ENCODE measurements at places on chromosomes 4 and X. TPM values are rescaled to one million over a fixed set of nuclear protein-coding genes. Genes with fewer than 3 reads are reported as not detected.
A peak's percentile ranks its signal among the peaks of the same experiment; 100 is the strongest.

DNA sequence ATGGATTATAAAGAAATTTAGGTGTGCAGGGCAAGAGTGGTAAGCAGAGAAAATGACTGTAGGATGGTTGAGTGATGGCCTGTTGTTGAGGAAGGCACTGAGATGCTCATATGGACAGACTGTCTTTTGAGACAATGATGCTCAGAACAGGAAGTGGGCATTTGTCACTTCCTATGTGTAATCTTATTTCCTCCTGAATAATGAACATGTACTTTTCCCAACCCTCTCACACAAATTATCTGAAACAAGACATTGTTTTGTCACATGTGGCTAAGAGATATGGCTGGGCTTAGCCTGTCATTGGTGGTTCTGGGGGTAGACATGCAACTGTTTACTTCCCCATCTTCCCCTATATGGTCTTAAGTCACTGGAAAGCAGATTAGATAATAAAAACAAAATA is 240.5 kb downstream of the CFAP47 start:
- DNase-seq = no peak

DNA sequence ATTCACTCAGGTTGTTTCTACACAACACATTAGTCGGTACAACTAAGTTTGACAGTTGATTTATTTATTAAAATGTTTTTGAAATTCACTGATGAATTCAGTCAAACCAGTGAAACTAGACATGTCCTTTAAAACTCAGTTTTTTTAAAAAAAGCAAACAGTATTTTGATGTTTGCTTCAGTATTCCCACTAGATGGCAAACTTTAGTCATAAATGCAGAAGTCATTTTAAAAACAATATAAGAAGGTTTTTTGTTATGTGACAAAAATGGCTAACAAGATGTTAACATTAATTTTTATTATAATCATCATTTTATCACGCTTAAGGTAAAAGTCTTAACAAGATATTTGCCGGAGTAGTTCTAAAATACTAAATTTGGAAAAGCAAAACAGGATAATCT is 1337.8 kb upstream of the DIAPH2 start:
- DNase-seq = no peak

SYN1 gene
- total RNA-seq = 0.14 TPM

CC2D2A gene
- total RNA-seq = 13.5 TPM

DNA sequence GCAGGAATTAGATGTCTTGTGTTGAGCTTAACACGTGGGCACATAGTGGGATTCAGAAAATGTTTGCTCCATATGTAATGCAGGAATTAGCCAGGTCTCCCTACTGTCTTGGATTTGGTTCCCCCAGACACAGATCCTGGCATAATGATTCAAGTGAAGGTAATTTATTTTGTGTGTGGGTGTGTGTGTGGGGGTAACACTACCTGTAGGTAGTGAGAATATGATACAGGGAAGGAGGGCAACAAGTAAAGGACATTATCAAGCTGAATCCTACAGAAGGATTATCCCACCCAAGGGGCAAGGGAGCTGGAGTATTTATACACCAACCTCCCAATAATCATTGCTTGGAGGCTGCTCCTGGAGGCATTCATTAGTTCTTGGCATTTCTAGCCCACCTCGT is 101.4 kb downstream of the NHS start:
- no peak for DNase-seq

UCHL1 gene
- 61.5 TPM for total RNA-seq

DNA sequence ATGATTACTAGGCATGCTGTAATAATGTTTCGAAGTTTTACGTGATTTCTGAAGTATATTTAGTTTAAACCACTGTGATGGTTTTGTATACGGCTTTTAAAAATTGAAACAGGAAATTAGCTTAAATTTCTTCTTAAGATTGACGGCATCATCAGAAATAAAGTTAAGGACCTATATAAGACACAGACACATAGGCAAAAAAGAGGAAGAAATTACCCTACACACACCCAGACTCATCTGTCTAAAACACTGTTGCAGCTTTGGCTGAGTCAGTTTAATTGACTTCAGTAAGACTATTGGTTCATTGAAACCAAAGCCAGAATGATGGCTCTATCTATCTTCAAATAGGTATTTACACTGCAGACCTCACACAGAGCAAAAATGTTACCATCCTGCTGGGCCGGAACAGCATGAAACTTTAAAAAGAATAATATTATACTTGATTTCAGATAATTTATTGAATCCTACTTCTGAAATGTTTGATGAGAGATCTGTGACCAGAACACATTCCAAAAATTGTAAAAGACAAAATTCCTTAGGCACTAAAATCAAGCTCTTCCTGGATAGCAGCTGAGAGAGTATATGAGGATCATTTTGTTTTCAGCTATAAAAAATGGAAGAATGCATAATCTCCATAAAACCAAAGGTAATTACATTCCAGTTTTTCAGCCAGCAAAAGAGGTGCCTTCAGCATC is 4.5 kb downstream of the HHIP start:
- no peak for DNase-seq

- DNase-seq = peak; percentile 58
Measured at GRCh38 chrX:76427560-76428242, at the start of gene MAGEE1. Gene MAGEE1 (plus strand): TSS chrX:76427710. CDS start chrX:76427931, 221 bp downstream.

DNA sequence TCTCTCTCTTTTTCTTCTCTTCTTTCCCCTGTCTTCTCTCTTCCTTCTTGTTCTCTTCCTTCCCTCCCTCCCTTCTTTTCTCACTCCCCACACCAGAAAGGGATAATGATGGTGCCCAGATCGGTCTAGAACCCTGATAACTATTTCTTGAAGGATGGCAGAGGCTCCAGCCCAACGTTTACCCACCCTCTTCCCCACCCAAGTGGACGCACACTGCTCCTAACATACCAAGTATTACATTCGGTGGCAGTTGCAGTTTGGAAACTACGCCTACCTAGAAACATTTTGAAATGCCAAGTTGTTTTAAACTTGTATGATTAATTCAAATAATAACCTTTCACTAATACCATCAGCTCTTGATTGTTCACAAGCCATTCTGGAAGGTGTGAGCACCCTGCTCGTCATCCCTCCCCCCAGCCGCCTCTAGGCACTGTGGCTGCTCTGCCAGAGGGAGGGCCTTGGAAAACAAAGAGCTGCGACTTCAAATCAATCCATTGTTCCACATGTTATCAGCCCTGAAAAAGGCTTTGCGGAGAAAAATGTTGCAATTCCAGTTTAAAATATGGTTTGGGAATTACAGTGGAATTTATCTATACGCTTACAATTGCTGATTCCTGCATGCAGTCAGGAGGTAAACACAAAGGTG is 1017.5 kb upstream of the TENM3 start:
- DNase-seq = no peak

DNA sequence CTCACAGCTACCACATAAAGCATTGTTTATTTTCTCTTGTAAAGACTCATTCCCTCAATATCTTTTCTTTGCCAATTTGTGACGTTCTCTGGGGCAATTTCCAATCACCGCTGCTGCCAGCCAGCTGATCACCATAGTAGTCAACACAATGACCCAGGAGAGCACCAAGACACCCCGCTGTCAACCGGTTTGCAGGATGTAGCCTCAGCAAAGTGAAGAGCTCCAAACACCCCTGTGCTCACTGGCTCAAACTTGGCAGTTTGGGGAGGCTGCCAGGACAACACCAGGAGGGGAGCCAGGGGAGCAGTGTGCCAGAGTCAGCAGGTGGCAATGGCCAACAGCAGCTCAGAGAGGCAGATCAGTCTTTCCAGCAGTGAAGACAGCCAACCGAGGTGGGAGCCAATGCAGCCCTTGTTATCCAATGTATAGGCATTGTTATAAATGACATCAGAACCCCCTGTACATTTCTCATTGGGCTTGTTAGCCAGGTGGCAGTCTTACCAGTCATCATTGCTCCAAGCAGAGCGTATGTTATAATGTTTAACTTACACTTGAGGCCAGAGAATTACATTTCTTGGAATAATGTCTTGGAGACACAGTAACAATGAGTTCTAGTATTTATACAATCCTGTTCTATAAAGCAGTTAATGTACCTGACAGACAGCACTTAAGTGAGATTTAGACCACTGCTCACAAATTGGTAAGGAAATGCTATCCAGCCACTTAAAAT is 274.9 kb upstream of the GK2 start:
- DNase-seq = peak; percentile 7

TCEAL2 gene
- total RNA-seq = 37.0 TPM

NPNT gene
- total RNA-seq = 53.0 TPM

DNA sequence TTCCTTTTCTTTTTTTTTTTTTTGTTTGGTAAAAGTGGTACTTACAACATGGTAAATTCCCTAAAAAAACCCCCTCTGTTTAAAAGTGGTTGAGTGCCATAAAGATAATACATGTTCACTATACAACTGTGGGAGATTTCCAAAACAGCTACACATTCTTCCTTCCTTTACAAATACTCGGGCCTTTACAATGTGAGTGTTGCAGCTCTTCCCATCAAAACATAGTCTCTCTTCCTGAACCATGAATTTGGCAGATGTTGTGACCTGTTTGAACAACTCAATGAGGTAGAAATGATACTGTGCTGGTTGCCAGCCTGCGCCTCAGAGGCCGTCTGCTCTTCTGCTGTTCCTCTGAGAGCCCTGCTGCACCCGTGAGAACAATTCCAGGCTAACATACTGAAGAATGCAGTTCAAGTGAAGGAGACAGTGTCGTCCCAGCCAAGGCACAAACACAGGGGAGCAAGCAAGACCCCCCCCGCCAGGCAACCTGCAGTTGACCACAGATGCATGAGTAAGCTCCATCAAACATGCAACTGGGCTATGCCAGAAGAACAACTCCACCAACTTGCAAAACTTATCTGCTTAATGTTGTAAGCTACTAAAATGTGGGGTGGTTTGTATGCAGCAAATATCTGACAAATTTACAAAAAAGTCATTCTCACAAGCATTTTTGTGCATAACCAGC is 645.0 kb downstream of the PCDH7 start:
- DNase-seq = no peak

DNA sequence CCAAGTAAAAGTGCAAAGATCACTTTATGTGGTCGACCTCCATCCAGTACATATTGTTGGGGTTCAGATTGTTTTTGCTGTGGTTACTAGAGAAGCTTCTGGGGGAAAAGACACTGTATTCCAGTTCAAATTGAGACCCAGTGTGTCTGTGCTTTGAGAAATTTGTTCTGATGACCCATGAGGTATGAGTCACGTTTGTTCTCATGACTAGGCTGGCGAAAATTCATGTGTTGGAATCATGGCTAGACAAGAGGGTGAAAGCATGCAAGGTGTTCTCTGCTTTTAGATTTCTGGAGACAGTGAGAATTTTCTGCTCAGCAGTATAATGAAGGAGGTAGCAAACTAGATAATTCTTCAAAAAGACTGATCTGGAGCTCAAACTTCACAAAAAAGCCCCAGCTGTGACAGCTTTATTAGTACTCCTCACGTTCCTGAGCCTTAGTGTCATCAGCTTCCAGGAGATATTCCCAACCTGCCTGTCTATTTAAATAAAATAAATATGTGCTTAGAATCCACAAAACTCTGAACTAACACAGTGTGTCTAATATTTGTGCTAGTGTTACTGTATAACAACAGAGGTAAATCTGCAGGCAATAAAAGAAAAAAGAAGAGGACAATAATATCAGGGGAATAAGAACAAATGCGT is 24.4 kb upstream of the FAM47B start:
- no peak for DNase-seq

NRK gene
- total RNA-seq = 4.9 TPM

NKAP gene
- 12.0 TPM for total RNA-seq

DNA sequence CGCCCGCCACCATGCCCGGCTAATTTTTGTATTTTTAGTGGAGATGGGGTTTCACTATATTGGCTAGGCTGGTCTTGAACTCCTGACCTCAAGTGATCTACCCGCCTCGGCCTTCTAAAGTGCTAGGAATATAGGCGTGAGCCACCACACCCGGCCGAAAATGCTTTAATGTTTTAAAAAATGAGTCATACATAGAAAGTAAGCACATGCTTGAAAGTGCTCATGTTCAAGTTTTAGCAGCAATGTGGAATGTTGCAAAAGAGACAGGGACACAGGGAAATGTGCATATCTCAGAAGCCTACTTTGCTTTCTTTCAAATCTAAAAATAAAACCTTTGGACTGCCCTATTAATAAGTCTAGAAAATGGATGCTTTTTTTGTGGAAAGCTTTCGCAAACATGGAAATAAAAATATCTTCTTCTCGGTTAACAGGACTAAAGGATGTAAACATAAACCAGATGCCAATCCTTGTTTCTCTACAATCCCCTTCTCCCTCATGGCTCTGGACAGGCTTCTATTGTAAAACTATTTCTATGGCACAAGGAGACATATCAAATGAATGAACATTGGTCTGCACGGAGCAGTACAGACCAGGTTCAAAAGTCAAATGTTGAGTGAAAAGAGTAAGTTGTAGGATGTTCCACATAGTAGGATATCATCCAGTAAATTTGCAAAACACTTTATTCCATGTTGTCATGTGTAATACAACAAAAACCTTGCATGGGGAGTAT is 15.0 kb downstream of the MECP2 start:
- no peak for DNase-seq

DNA sequence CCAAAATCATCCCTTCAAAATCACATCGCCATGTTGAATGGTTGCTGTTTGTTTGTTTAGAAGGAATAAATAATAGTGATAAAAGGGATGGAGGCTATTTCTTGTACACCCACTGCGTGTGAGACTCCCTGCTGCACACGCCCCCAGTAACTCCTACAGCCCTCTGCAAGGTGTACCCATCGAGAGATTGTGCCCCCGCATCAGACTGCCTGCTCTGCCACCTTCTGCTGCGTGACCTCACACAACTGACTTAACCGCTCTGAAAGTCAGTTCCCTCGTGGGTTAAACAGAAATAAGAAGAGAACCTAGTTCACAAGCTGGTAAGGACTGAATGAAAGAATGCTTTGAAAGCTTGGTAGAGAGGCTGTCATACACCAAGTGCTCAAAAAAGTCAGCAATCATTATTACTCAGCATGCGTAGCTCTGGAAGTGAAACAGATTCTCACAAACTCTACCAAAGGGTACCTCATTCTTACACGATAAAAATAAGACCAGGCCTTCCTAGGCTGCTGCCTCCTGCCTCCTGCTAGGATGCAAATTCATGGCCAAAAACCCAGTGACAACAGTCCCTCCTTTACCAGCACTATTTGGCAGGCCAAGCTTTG is 147.1 kb downstream of the CPEB2 start:
- no peak for DNase-seq

ASB11 gene
- total RNA-seq = not detected

MAGEA11 gene
- total RNA-seq = 5.6 TPM

Data from prostate gland (tissue), 2 donors.